ENCODE measurements at places on chromosomes 1 and 21.
A peak's percentile ranks its signal among the peaks of the same experiment; 100 is the strongest.

- no peak for DNase-seq
These were observed 15.9 kb downstream of the DAB1 start for GRCh38 chr1:57407928-57408327.

GRCh38 chr21:28885853-28886177 is 106.9 kb downstream of the LTN1 start:
- DNase-seq, result no peak

GRCh38 chr1:28675924-28676257 is 7.3 kb downstream of the GMEB1 start:
- DNase-seq, result no peak

GRCh38 chr21:42796327-42797062 is 82.8 kb downstream of the WDR4 start:
- DNase-seq, result no peak

- no peak for DNase-seq
These were observed 203.1 kb downstream of the DENND1B start for GRCh38 chr1:197572169-197572568.

DNA sequence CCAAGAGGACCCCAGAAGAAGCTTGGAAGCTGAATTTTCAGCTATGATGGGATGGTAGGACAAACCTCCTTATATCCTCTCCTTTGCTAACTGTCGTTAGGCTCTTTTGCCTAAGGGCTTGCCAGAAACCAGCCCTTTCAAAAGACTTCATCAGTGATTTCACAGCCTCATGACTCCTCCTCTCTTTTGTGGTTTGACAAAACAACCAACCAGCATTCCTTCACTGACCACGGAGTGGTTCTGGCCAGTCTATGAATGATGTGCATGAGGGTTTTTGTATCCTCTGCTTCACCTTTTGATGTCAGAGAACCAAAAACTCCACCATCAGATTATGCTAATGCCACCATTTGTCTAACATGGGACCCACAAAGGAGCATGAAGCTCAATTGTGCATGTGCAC is 116.9 kb upstream of the COA6 start:
- DNase-seq, result peak; percentile 26

GRCh38 chr21:36540700-36541099 is 60.8 kb upstream of the CLDN14 start:
- DNase-seq, result no peak

DNA sequence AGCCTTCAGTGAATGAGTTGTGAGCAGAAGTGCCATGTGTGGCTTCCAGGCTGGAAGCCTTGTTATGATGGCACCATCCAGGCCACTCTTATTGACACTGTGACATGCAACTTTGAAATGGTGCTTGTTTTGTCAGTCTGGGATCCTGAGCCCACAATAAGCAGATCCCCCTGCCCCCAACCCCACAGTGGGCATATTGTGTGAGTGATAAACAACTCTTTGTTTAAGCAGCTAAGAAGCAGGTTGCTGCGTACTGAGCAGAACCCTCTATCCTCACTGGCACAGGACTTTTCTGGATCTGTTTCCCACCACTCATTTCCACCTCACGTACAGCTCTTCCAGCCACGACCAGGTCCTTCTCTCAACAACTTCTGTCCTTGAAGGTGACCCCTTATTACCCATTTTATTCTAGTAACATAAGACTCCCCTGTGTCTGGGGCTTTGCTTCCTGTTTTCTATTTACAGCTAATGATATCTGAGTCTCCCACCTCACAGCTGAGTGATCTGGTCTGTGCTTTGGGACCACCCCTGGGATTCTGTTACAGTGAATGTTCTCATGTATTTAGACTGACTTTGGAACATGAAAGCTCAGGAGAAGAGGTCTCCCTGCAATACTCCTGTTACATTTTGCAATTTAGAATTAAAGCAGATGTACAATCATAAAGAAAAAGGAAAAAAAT is 375.5 kb downstream of the PCP4 start:
- no peak for DNase-seq

GRCh38 chr1:244963231-244963826 is 99.0 kb upstream of the HNRNPU start:
- DNase-seq, result no peak

DNA sequence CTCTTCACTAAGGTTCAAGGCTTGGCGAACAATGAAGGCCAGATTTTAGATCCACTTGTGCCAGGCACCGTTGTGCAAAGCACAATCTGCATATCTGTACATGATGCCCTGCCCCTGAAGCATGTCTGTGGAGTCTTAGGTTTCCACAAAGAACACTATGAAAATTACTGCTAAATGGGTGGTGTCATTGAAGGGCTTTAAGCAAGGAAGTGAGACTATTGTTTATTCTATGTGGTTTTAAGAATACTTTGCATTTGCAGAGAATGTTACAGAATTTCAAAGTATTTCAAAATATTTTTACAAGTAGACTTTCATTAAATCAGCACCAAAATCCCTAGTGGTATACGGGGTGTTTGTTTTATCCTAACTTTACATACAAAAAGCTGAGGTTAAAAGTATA is 8.8 kb downstream of the TSEN15 start:
- DNase-seq, result no peak

DNA sequence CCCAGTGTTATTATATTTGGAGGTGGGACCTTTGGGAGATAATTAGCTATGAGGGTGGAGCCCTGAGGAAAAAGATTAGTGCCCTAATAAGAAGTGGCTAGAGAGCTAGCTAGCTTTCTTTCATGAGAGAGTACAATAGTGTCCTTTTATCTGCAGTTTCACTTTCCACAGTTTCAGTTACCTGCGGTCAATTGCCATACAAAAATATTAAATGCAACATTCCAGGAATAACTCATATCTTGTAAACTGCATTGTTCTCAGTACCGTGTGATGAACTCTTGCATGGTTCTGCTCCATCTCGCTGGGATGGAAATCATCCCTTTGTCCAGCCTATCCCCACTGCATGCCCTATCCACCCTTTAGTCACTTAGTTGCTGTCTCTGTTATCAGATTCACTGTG is 201.6 kb downstream of the RWDD3 start:
- no peak for DNase-seq

All from RCC 7860 (cell line).